DMS79 treated with DMSO at 0.1 percent for 48 hours (cell line): ENCODE measurements at places on chromosomes 16 and 17.

DNA sequence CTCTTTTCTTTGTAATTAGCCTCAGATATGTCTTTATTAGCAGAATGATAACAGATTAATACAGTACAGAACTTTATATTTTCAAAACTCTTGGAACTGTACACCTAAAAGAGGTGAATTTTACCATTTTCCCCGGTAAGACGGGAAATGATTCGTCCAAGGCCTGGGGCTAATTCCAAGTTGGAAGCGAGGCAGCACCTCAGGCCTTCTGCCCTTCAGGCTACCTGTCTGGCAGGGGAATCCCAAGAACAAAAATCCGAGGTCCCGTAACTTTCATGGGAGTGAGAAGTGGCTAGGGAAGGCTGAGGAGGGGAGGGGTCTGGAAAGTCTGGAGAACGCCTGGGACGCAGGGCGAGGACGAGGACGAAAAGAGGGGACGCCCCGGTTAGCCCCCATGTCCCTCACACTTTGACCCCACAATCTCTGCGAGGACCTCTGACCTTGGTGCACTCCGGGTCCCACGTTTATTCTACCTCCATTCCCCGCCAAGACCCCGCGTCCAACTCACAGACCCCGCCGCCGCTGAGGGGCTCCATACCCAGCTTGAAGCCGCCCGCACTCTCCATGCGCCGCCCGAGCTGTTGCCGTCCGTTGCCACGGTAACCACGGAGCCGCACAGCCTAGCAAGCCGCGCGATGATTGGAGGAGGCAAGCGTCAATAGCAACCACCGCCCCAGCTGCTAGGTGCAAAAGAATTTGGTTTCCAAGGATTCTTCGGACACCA, at the start of gene HYDIN:
Gene HYDIN (minus strand): TSS at position 601 of the 724 bp plus-strand sequence. CDS start 43,827 bp downstream, outside the sequence.
- DNase-seq, result peak; percentile 19

- no peak for DNase-seq
Observed at GRCh38 chr16:87407511-87408112, 15.5 kb downstream of the MAP1LC3B start.

- no peak for DNase-seq
Observed at GRCh38 chr16:17224350-17224749, 246.4 kb downstream of the XYLT1 start.

DNA sequence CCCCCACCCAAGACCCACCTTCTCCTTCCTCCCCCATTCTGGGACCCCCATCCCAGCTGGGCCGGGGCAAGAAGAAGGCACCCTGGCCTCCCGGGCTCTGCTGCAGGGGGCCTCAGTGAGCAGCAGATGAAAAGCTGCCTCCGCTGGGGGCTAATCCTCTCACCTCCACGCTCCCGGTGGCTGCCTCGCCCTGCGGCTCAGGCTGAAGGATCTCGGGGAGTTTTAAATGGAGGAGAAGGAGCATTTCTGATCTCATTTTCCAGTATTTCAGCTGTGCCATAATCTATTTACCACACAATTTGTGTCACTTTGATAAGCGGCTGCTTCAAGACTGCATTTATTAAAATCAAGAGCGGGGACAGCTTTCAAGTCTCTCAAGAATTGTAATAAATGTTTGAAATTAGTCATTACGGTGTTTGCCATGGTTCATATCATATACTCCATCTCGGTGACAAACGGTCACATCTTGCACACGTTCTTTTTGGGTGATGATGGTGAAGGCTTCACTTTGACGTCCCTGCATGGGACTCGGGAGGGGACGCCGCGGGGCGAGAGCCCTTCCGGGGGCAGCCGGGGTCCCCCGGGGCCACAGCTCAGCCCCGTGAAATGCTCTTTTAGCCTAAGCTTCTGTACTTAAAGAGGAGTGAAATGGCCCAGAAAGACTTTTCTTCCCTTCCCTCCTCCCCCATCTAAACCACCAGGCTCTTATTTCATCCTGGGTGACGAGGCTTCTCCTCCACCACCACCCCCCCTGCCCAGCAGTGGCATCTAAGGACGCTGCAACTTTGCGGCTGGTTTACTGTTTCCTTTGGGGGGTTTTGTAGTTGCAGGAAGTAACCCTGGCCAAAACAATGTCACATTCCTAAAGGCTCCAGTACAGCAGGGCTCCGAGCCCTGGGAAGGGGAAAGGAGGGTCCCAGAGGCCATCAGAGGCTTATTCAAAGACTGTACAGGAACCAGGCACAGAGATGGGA, 313.1 kb upstream of the TNRC6C start:
- DNase-seq, result peak; percentile 73

GRCh38 chr17:56320443-56320842, 167.2 kb downstream of the ANKFN1 start:
- DNase-seq, result no peak

GRCh38 chr17:21025451-21025850, 17.4 kb downstream of the USP22 start:
- no peak for DNase-seq

DNA sequence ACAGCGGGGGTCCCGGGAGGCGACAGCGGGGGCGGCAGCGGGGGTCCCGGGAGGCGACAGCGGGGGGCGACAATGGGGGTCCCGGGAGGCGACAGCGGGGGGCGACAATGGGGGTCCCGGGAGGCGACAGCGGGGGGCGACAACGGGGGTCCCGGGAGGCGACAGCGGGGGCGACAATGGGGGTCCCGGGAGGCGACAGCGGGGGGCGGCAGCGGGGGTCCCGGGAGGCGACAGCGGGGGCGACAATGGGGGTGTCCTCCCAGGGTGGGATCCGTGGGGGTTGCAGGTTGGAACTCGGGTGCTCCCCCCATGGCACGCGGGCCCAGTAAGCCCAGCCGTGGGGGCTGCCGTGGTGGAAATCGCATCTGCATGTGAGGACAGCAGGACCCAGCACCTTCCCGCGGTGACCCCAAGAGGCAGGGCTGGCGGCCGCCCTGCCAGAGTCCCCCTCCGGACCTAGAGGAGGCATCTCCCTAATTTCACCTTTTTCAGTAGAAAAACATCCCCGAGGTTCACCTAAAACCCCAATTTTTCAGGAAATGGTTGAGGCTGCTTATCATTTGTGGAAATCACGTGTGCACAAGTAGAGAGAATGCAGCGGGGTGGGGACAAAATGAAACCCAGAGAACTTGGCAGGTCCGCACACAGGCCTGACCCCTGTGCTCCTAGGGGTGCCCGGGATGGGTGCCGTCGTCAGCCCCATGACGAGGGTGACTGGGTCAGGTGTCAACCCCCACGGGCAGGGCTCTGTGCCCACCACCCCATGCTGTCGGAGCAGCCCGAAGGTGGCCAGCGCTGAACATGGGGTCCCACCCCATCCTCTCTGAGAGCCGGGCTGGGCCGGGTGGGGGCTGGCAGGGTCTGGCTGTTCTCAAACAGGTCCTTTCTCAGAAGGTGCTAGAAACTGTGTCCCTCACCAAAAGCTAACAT, 10.5 kb upstream of the METRNL start:
- no peak for DNase-seq

DNA sequence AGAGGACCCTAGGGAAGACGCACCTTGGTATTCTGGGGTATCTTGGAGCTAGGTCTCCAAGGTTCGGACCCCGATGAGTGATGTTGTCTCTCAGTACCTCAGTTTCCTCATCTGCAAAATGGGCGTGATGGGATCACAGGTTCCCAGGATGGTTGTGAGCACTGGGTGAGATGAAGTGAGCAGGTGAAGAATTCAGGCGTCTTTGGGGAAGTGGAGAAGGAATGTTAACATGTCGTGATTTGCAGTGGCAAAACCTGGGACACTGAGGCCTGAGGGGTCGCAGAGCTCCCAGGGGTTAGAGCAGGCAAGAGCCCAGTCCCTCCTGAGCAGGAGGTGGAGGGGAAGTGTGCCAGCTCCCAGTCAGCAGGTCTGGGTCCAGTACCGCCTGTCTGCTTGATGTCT, 215.1 kb upstream of the GSE1 start:
- DNase-seq, result no peak

- no peak for DNase-seq
Observed at GRCh38 chr17:4162775-4163466, 19.9 kb downstream of the CYB5D2 start.

DNA sequence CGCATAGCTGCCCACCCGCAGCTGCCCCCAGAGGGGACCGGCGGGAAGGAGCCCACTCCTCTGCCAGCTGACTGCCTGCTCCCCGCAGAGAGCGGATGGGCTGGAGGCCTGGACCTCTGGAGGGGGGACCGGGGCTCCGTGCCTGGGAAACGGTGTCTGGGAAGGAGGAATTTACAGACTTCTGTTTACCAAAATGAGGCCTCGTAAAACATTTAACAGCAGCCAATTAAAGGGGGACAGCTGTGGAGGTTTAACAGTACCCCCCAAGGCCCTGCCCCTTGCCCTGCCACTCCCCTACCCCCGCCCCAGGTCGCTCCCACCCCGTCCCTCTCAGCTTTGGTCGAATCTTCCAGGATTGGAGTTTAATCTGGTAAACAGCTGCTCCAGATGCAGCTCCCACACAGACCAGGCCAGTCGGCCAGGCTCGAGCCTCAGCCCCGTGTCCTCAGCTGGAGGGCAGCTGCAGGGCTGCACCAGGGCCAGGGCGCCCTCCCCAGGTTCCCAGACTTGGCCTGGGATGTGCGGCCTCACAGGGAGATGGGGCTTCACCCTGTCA, 41.1 kb downstream of the BAHCC1 start:
- DNase-seq, result peak; percentile 1

DNA sequence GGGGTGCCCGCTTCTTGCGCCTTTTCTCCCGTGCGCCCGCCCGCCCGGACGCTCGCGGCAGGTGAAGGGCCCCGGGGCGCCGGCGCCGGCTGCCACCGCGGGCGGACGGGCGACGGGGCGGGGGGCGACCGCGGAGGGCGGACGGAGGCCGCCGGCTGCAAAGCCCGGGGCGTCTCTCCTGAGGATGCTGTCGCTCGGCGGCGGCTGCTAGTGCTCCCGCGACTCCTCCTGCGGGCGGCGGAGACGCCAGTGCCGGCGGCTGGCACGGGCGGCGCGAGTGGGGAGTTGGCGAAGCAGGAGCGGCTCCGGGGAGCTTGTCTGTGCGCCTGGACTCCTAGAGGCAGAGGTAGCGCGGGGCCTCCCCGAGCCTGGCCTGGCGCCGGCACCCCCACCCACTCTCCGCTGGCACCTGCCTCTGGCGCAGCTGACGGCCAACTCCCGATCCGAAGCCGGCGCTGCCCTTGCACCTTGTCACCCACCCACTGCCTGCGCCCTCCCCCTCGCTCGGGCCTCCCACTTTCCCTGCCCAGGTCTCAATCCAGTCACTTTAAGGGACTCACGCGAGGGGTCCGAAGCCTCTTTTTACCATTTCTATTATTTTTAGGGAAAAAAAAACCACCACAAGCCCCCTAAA, at the start of gene FAM20A:
Gene FAM20A (minus strand): TSS at position 437 of the 634 bp plus-strand sequence. CDS start 701 bp downstream, outside the sequence.
- peak; percentile 11 for DNase-seq

- DNase-seq, result no peak
Observed at GRCh38 chr17:46106966-46107644, 86.1 kb downstream of the KANSL1 start.

DNA sequence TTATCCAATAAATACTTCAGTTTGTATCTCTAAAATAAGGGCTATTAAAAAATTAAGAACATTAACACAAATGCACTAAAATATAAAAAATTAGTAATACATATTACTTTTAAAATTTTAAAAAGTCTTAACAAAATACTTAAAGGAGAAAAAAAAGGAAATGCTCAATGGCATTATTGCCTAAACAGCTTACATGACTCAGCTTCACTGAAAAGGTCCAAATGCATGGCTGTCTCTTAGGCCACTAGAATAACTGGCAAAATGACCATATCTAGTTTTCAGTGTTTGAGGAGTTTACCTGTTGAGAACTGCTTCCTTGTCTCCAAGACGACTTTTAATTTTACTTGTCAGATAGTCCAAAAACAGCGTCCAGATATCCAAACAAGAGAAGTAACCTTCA, 66.0 kb downstream of the XPO6 start:
- no peak for DNase-seq

DNA sequence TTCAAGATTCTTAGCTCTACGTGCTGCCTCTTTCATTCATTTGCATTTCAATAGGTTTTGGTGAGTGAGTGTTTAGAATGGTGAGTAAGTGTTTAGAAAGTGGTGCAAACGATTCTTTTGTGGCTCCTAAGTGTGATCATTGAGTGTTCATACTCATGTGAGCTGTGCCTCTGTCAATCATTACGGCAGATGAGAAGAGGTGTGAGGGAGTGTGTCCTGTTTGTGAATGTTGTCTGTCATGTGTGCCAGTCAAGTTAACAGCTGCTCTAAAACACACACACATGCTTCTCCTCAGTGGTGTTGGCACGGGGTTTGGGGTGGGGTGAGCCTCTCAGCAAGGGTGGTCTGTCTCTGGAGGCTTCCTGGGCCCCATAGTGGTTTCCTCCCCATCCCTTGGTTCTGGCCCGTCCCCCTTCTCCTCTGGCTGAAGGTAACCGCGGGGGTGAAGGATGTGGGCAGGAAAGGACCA, 11.4 kb downstream of the MYL4 start:
- DNase-seq, result no peak

- DNase-seq, result no peak
Observed at GRCh38 chr16:11383481-11384183, 38.4 kb downstream of the RMI2 start.

GRCh38 chr16:19884611-19885450, at the start of gene GPRC5B:
TSS of gene GPRC5B (minus strand) at chr16:19884848. CDS start at chr16:19872845, 12,003 bp downstream.
- no peak for DNase-seq

DNA sequence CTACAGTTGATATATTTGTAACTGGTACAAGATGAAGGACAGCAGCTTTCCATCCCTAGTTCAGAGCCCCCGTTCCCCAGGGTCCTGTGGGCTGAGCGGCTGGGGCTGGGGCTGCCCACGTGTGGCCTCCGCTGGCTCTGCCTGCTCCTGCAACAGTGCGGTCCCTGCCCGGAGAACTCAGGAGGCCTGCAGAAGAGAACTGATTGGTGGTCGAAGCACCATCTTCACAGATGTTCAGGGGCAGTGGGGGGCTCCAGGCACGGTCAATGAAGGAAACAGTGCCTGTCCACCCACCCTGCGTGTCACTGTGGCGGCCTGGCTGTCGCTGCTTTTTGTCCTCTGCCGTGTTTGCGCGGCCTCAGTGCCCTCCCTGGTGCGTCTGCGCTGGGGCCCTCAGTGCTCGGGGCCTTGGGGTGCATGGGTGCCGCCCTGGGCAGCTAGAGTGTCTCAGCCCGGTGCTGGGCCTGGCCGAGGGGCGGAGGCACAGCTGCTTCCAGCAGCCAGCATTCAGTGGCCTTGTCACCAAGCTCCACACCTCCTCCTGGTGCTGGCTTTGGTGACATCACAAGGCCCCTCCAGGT, 4.2 kb upstream of the NUDT16L1 start:
- no peak for DNase-seq

- no peak for DNase-seq
Observed at GRCh38 chr17:80671039-80671824, 126.6 kb downstream of the RPTOR start.
